Skeletal muscle cell (primary cell): ENCODE measurements at places on chromosomes 4 and X.
A peak's percentile ranks its signal among the peaks of the same experiment; 100 is the strongest.

DNA sequence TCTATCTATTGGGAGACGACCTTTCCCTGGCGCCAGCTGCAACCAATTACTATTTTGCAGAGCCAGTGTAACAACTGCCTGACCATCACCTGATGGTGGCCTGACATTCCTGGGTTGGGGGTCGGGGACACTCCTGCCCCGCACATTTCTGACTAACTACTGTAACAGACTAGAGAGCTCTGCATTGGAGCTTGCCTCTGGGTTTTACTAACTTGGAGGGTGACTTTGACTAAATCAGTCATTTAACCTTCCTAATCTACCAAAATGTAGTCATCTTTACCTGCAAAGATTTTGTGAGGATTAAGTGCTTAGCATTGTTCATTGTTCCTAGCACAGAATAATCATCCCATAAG, 37.5 kb upstream of the ABCG2 start:
- no peak for DNase-seq

GRCh38 chrX:69014200-69014599, 151.1 kb downstream of the PJA1 start:
- DNase-seq, result no peak

DNA sequence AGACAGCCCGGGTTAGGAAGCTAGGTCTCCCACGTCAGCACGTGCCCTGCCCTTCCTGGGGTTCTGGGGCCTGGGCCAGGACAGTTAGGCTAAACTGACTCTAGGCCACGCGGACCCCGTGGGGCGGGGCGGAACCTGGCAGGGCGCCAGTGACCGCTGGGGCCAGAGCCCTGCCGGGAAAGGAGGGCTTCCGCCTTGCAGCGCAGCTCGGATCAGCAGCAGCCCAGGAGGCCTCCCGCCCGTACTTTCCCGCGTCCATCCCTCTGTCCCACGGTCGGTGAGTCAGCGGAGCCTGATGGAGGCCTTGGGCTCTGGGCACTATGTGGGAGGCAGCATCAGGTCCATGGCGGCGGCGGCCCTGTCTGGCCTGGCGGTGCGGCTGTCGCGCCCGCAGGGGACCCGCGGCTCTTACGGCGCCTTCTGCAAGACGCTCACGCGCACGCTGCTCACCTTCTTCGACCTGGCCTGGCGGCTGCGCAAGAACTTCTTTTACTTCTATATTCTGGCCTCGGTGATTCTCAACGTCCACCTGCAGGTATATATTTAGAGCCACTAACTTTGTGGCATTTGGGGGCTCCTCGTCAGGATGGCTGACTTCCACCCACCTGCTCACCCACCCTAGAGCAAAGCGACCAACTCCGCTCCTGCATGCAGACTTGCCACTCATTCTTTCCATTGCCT, at the start of gene SMIM10:
Gene SMIM10, plus strand, starts transcription at position 191 of the 681 bp plus-strand sequence. Its CDS starts 105 bp downstream, at position 296.
- peak; percentile 68 for DNase-seq

DNA sequence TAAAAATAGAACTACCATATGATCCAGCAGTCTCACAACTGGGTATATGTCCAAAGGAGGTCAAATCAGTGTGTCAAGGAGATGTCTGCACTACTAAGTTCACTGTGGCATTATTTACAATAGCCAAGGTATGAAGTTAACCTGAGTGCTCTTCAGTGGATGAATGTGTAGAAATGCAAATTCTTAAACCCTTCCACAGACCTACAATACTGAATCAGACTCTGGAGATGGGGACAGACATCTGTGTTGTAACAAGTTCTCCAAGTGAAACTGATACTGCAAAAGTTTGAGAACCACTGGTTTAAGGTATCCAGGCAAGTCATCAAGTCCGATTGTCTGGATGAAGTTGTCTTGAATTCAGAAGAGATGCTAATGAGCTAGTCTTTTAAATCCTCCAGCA, 38.5 kb downstream of the SMAD1 start:
- DNase-seq, result no peak

GRCh38 chrX:13469963-13470684, 99.3 kb upstream of the EGFL6 start:
- no peak for DNase-seq

GRCh38 chr4:118879409-118879808, 9.2 kb upstream of the SYNPO2 start:
- DNase-seq, result no peak

DNA sequence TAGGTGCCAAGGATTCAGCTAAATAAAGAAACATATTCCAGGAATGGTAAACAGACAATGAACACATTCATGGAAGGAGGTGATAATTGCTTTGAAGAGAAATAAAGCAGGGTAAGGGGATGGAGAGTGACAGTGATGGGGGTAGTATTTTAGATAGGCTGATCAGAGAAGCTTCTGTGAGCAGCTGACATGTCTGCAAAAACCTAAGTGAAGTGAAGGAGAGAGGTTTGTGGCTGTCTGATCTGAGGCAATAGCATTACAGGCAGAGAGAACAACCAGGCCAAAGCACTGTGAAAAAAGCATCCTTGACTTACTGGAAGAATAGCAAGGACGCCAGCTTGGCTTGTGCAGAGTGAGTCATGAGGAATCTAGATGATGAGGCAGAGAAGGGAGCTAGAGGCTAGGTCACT, 271.9 kb upstream of the GATB start:
- peak; percentile 41 for DNase-seq

GRCh38 chr4:81634766-81635549, 163.3 kb upstream of the RASGEF1B start:
- DNase-seq, result no peak

- no peak for DNase-seq
Observed at GRCh38 chr4:5974321-5974720, 43.9 kb downstream of the C4orf50 start.

- DNase-seq, result no peak
Observed at GRCh38 chr4:98529970-98530569, 128.3 kb downstream of the TSPAN5 start.

DNA sequence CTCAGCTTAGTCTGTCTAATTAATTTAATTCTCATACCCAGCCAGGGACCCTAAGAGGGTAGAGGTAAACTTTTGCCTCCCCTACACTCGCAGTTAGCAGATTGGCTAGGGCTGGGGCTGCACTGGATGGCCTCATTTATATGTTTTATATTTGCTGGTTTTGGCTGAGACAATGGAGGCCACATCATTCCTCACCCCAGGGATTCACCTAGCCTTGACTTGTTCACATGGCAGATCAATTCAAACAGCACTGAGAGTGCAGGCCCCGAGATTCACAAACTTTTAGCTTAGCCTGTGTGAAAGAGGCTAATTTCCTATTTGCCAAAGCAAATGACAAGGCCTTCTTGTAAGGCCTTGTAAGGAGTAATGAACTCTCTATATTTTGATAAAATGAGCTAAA, 844.4 kb downstream of the ARAP2 start:
- no peak for DNase-seq

- DNase-seq, result no peak
Observed at GRCh38 chr4:17765514-17766286, 15.7 kb downstream of the FAM184B start.

DNA sequence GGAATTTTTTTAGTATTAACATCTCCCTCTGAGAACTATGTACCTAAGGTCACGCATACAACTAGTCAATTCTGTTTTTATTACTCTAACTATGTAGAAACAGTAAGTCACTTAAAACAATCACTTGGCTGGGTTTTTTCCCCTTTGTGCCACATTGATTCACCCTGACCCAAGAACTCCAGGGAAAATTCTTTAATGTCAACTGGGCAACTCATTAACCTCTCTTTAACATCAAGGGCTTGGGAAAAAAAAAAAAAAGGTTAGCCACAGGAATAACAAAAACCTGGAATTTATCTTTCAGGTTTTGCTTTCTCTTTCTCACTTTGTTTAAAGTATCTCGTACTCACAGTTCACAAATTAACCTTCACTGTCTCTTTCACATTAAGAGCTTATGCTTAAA, 8.1 kb downstream of the RPL9 start:
- no peak for DNase-seq

- no peak for DNase-seq
Observed at GRCh38 chrX:40100537-40101429, 3.0 kb upstream of the BCOR start.

- DNase-seq, result no peak
Observed at GRCh38 chr4:105102016-105102415, 44.7 kb upstream of the TET2 start.
